CD4-positive, alpha-beta T cell treated with Interleukin-10 for 1 hour (primary cell): ENCODE measurements at places on chromosomes 4 and X.

GRCh38 chr4:107691378-107691777, 28.7 kb downstream of the PAPSS1 start:
- no peak for DNase-seq

DNA sequence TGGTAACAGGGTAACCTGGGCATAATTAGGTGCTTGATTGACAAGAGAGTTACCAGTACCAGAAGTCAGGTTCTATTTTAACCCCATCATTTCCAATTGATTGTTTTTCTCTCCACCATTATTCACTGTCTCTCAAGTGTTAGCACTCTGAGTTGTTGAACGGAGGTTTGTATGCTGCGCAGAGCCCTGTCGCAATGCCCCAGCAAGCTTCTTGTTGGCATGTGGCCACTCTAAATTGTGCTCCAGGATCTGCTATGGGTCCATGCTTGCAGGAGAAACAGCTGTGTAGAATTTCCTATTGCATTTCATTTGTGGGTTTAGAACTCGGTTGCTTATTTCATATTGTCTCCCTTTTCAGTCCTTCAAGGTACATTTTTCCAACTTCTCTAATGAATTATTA, 98.2 kb downstream of the KLHL8 start:
- DNase-seq, result no peak

GRCh38 chr4:129350834-129351721, 255.1 kb downstream of the C4orf33 start:
- no peak for DNase-seq

- no peak for DNase-seq
These were observed 131.3 kb upstream of the AGA start for GRCh38 chr4:177573507-177573906.

- no peak for DNase-seq
These were observed 5.8 kb downstream of the NKX6-1 start for GRCh38 chr4:84493092-84493850.

DNA sequence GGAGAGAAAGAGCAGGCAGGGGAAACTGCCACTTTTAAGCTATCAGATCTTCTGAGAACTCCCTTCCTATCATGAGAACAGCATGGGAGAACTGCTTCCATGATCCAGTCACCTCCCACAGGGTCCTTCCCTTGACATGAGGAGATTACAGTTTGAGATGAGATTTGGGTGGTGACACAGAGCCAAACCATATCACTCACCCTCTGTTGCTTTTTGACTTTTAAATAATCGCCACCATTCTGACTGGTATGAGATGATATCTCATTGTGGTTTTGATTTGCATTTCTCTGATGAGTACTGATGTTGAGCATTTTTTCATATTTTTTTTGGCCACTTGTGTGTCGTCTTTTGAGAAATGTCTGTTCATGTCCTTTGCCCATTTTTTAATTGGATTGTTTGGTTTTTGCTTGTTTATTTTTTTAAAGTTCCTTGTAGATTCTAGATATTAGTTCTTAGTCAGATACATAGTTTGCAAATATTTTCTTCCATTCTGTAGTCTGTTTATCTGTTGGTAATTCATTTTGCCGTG, 6.5 kb upstream of the PAQR3 start:
- no peak for DNase-seq

DNA sequence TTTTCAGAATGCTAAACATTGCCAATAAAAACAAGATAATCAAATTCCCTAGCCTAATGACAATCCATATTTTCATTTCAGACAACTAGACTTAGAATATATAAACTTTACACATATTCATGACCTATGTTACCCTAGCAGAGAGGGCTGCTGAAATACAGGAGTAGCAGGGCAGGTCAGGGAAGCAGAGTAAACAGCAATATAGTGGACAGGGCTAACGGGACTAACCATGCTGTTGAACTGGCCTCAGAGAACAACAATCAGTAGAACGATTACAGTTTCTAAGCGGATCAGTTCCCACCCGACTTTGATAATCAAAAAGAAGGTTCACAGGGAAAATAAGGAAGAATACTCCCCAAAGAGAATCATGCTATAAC, 14.0 kb downstream of the TBCK start:
- DNase-seq, result no peak
